ENCODE measurements at places on chromosomes 1 and 21.
A peak's percentile ranks its signal among the peaks of the same experiment; 100 is the strongest.

GRCh38 chr1:116927049-116927798 is 17.5 kb downstream of the PTGFRN start:
- H3K27ac ChIP-seq = no peak overlapping the region
- no peaks in the 10 kb centered on the region for H3K27me3 ChIP-seq
- DNase-seq = no peak

GRCh38 chr1:64861611-64862010 is 104.7 kb downstream of the JAK1 start:
- no peaks in the 10 kb centered on the region for H3K27me3 ChIP-seq
- H3K36me3 ChIP-seq = no peaks in the 10 kb centered on the region
- peak; percentile 26 for DNase-seq
- no peaks in the 10 kb centered on the region for H3K4me1 ChIP-seq

DNA sequence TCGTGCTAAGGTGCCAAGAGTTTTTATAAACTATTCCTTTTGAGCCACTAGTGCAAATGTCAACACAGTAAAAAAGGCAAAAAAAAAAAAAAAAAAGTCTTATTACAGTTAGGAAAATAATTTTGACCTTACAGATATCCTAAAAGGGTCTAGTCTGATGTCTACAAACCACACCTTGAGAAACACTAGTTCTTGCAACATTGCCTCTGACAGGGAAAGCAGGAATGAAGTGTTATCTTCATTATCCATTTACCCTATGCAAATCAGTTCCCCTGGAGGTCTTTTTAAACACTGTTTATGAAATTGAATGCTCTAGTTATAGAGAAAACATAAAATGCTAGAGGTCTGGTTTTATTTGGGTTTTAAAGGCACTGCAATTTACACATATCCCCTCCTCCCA is 115.2 kb upstream of the DMRTA2 start:
- no peaks in the 10 kb centered on the region for H3K4me1 ChIP-seq
- H3K27ac ChIP-seq = no peak overlapping the region
- H3K27me3 ChIP-seq = no peaks in the 10 kb centered on the region
- H3K4me3 ChIP-seq = no peak overlapping the region

GRCh38 chr21:44300262-44300959 is 558 bp downstream of the PFKL start:
- no peaks in the 10 kb centered on the region for H3K36me3 ChIP-seq
- peaks cover 6% of the 10 kb centered on the region for H3K27me3 ChIP-seq
- no peak for DNase-seq
- peaks cover 23% of the 10 kb centered on the region for H3K4me1 ChIP-seq
- no peak overlapping the region for H3K27ac ChIP-seq

- peaks cover 100% of the 10 kb centered on the region for H3K27me3 ChIP-seq
- H3K36me3 ChIP-seq = no peaks in the 10 kb centered on the region
- DNase-seq = peak; percentile 84
- H3K27ac ChIP-seq = no peak within 1 kb of the TSS
Measured at GRCh38 chr1:50422946-50423669, at the start of gene DMRTA2. Gene DMRTA2, minus strand, starts transcription at chr1:50423443. Its CDS starts 1,907 bp downstream, at chr1:50421536.

- H3K4me3 ChIP-seq = no peak overlapping the region
- no peak overlapping the region for H3K27ac ChIP-seq
- no peaks in the 10 kb centered on the region for H3K4me1 ChIP-seq
- peaks cover 36% of the 10 kb centered on the region for H3K27me3 ChIP-seq
- DNase-seq = no peak
Measured at GRCh38 chr1:159879977-159880376, 17.5 kb upstream of the VSIG8 start.

DNA sequence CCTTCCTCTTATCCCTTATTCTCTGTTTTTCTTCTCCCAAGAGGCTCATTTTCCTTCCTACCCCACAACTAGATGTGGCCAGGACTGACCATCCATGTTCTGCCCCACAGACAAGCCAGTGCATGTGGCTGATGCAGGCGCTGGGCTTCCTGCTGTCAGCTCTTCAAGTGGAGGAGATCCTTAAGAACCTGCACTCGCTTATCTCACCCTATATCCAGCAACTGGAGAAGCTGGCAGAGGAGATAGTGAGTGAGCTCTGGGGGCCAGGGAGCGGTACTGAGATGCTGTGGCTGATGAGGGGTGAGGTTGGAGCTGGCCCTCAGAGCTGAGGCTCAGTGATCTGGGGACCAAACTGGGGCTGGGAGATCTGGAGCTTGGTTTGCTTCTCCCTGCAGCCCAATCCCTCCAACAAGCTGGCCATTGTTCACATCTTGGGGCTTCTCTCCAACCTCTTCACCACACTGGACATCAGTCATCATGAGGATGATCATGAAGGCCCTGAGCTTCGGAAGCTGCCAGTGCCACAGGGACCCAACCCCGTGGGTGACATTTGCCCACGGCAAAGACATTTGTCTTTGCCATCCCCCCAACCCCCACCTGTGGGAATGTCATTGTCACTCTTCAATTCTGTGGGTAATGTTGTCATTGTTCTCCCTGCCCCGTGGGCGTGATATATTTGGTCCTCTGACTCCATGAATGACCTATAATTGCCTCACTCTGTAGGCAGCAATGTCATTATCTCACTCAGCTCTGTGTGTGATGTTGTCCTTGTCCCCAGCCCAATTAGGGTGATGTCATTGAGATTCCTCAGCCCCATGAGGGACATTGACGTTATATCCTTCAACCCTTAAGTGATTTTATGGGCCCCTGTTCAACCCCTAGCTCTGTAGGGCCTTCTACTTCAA is 11.2 kb upstream of the DPH2 start:
- H3K4me1 ChIP-seq = no peaks in the 10 kb centered on the region
- H3K4me3 ChIP-seq = no peak overlapping the region
- DNase-seq = no peak
- H3K27ac ChIP-seq = no peak overlapping the region

DNA sequence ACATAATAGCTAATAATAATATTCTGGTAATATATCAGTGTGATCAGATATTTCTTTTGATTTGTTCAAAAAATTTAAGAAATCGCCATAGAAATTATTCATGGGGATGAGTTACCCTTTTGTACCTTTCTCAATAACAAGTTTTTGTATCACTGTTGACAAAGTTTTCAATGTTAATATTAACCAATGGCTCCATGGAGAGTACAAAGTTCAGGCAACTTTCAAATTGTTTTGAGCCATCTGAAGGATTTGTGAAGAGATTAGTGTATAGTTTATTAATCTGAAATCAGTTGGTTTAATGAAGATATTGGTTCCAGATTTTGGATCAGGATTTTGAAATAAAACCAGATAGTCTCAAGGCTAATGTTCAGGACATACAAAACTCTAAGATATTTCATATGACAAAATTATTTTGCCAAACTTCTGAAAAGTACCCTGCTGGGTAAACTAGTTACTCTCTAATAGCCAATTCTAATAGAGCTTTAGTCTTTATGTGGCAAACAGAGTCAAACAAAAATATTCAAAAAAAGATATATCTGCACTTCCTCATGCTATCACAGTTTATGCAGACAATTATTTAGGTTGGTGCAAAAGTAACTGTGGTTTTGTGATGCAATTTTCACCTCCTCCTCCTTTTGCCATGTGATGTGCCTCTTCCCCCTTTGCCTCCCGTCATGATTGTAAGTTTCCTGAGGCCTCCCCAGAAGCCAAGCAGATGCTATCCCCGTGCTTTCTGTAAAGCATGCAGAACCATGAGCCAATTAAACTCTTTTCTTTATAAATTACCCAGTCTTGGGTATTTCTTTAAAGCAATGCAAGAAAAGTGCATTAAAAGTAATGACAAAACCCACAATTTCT is 1105.0 kb downstream of the PLA2G4A start:
- H3K36me3 ChIP-seq = no peaks in the 10 kb centered on the region
- no peak overlapping the region for H3K4me3 ChIP-seq
- H3K27ac ChIP-seq = no peak overlapping the region

GRCh38 chr21:42594616-42595282 is 58.7 kb upstream of the PDE9A start:
- no peak overlapping the region for H3K4me3 ChIP-seq
- no peaks in the 10 kb centered on the region for H3K36me3 ChIP-seq
- no peak for DNase-seq
- no peaks in the 10 kb centered on the region for H3K4me1 ChIP-seq
- no peaks in the 10 kb centered on the region for H3K27me3 ChIP-seq
- H3K27ac ChIP-seq = no peak overlapping the region

- no peak overlapping the region for H3K4me3 ChIP-seq
- H3K4me1 ChIP-seq = no peaks in the 10 kb centered on the region
- DNase-seq = no peak
- H3K36me3 ChIP-seq = no peaks in the 10 kb centered on the region
Measured at GRCh38 chr1:236869911-236870310, 74.8 kb downstream of the MTR start.

DNA sequence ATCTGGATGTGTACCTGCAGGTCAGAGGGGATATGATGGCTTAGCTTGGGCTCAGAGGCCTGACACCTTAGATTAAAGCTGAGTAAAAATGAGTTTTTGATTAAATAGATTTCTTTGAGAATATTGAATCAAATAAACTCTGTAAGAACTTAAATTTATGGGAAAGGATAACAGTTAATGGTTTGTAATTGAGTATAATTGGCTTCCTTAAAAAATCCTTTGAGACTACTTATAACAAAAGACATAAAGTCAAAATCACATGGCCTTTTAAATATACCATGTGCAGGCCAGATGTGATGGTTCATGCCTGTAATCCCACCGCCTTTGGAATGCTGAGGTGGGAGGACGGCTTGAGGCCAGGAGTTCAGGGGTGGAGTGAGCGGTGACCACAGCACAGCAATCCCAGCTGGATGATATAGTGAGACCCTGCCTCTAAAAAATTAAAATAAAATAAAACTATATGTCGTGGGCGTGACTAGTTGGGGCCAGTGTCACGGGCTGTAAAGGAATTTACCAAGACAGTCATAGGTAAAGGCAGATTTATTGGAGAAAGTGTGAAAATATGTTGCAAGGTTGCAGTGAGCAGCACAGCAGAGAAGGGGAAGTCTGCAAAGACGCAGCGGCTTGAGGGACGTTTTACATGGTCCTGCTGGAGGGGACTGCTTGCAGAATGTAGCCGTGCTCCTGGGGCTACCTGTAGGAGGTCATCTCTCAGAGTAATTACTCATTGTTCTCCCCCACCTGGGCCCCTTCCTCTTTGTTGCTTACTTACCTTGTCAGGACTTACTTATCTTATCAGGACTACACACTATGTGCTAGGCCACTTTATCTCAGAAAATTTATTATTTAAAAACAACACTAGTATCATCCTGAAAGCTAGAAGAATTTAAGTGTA is 122.3 kb downstream of the ZMYM4 start:
- H3K36me3 ChIP-seq = peaks cover 12% of the 10 kb centered on the region
- H3K4me1 ChIP-seq = no peaks in the 10 kb centered on the region
- H3K27ac ChIP-seq = no peak overlapping the region
- no peak overlapping the region for H3K4me3 ChIP-seq
- H3K27me3 ChIP-seq = no peaks in the 10 kb centered on the region

DNA sequence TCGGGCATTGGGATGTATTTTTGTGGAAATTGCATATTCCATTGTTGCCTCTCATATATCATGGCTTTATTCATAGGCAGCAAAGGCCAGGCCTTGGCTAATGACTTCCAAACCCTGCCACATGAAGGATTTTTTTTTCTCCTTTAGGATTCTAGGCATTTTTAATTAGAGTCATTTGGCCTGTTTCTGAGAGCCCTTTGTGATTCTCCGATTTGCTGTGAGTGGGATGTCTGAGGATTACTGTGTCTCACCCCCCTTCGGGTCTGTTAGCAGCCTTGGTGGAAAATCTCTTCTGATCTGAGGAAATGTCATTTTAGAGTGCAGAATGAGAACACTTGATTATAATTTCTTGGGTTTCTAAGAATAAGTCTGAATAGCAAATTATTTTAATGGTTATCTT is 253.5 kb downstream of the NTNG1 start:
- peak; percentile 14 for DNase-seq
- H3K36me3 ChIP-seq = no peaks in the 10 kb centered on the region

- H3K27ac ChIP-seq = no peak overlapping the region
- H3K4me1 ChIP-seq = peaks cover 3% of the 10 kb centered on the region
- no peak overlapping the region for H3K4me3 ChIP-seq
- no peak for DNase-seq
Measured at GRCh38 chr1:56916630-56917029, 49.2 kb downstream of the C8B start.

- no peaks in the 10 kb centered on the region for H3K27me3 ChIP-seq
- H3K27ac ChIP-seq = no peak overlapping the region
- no peak overlapping the region for H3K4me3 ChIP-seq
Measured at GRCh38 chr1:6470132-6471085, 4.4 kb upstream of the TNFRSF25 start.

GRCh38 chr1:100909018-100909417 is 13.1 kb downstream of the SLC30A7 start:
- no peak overlapping the region for H3K27ac ChIP-seq
- no peaks in the 10 kb centered on the region for H3K27me3 ChIP-seq
- H3K4me1 ChIP-seq = peaks cover 4% of the 10 kb centered on the region
- no peak overlapping the region for H3K4me3 ChIP-seq

All from neuronal stem cell (in vitro differentiated cells).